ENCODE measurements at places on chromosomes 7 and 10. TPM values are rescaled to one million over a fixed set of nuclear protein-coding genes. Genes with fewer than 3 reads are reported as not detected.

Gene UCN3
- total RNA-seq = not detected

Gene PTN
- total RNA-seq = 1.6 TPM

Gene CNTNAP2
- under 0.01 TPM for total RNA-seq

Gene DNAJC1
- total RNA-seq = 117 TPM

Gene PVRIG
- not detected for total RNA-seq

Gene SPDYE11
- not detected for total RNA-seq

Gene ZP3
- 0.54 TPM for total RNA-seq

Gene EPHB4
- 46.8 TPM for total RNA-seq

Gene LIPM
- not detected for total RNA-seq

Gene ADCK2
- total RNA-seq = 24.2 TPM

Gene OR2F1
- total RNA-seq = not detected

Gene NDUFA5
- total RNA-seq = 30.5 TPM

Gene SLC26A3
- not detected for total RNA-seq

Gene SPDYE16
- not detected for total RNA-seq

Gene RADIL
- total RNA-seq = 8.8 TPM

Gene CAMK1D
- 2.9 TPM for total RNA-seq

Gene ARHGEF35
- 0.65 TPM for total RNA-seq

Gene AOAH
- total RNA-seq = not detected

All from cardiac atrium fibroblast (primary cell).